ENCODE measurements at places on chromosomes 2 and 18.

GRCh38 chr2:12797815-12798214 is 81.1 kb downstream of the TRIB2 start:
- no peak for DNase-seq

- DNase-seq, result no peak
Measured at GRCh38 chr2:7356909-7357584, 439.8 kb downstream of the RNF144A start.

DNA sequence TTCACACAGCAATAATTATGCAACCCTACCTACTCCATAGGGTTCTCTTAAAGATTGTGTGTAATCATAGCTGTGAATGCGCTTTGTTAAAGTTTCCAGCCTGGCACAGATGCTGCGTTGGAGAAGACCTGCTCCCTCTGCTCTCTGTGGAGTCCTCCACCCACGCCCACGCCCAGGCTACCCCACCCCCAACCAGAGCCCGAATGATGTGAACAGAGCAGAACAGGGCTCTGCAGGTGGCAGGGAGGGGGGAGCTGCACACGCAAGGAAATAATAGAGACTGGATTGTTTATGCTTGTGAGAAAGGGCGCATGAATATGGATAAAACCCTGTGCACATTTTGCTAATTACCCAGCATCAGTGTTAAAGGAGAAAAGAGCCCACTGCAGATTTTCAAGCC is 447.5 kb downstream of the BCL11A start:
- no peak for DNase-seq

DNA sequence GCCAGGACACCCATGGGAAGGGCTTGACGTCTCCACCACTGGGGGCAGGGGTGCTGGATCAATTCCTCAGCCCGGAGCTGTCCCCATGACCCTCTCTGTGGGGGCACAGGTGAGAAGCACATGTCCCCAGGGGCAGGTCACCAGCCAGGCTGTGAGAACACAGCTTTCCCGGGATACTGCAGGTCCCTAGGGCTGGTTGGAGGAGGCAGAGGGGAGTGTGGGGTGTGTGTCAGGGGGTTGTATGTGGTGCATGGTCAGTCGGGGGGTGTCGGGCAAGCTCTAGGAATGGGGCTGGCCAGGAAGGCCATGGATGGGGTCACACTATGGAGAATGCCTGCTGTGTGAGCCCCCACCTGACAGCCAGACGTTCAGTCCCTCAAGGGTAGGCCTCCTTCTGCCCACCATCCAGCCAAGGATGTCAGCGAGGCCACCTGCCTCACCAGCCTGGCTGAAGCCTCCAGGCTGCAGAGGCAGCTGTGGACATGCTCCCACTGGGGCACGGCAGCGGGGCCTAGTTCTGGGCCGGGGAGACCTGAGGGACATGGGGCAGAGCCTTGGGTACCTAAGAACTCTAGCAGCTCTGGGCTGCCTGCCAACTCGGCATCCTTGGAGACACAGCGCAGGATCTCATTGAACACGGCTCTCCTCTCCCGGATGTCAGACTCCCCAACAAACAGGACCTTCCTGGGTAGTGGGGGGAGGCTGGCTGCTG is 10.3 kb downstream of the HS1BP3 start:
- DNase-seq, result no peak

DNA sequence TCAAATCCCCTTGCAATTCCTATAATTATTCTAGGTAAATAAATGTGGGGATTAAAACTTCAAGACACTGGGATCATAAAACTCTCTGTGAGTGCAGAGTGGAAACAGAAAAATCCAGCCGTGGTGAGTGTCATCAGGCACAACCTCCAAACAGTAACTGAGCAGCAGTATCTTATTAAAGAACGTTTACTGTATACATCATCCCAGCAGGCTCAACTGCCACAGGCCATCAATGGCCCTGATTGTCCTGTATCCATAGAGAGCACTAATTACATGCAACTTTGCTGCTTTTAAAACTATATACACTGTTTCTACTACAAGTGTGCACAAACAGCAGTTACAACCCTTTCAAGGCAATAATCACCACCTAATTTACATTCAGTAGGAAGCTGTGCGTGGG is 23.9 kb downstream of the GAREM1 start:
- DNase-seq, result no peak

- no peak for DNase-seq
Measured at GRCh38 chr2:171191021-171191420, 30.3 kb upstream of the TLK1 start.

GRCh38 chr2:150944315-150944714 is 317.3 kb downstream of the RBM43 start:
- DNase-seq, result no peak

- no peak for DNase-seq
Measured at GRCh38 chr18:69992776-69993175, 45.1 kb upstream of the CD226 start.

GRCh38 chr2:56448403-56449001 is 264.7 kb downstream of the CCDC85A start:
- no peak for DNase-seq

GRCh38 chr2:191264647-191265081 is 19.5 kb downstream of the MYO1B start:
- DNase-seq, result no peak

DNA sequence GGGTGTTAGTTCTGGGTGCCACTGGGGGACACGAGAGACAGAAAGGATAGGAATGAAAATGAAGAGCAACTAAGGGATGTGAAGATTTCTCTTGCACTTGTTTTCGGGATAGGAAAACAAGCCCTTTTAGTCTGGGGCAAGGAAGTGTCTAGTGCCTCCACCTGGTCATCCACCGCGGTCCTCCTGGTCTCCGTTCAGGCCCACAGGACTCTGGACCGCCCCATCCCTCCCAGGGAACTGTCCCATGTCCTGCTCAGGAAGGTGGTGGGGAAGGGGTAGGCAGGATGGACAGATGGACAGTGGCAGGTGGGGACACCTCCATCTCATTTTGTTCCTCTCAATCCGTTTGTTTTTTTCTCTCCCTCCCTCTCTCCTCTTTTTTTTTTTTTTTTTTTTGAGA is 45.9 kb downstream of the AGAP1 start:
- no peak for DNase-seq

GRCh38 chr18:61435064-61435652 is 101.9 kb downstream of the CDH20 start:
- no peak for DNase-seq

- no peak for DNase-seq
Measured at GRCh38 chr18:32343634-32344033, 127.0 kb downstream of the GAREM1 start.
